H9 (cell line): ENCODE measurements at places on chromosomes 3 and 15. TPM values are rescaled to one million over a fixed set of nuclear protein-coding genes. Genes with fewer than 3 reads are reported as not detected.
A peak's percentile ranks its signal among the peaks of the same experiment; 100 is the strongest.

DNA sequence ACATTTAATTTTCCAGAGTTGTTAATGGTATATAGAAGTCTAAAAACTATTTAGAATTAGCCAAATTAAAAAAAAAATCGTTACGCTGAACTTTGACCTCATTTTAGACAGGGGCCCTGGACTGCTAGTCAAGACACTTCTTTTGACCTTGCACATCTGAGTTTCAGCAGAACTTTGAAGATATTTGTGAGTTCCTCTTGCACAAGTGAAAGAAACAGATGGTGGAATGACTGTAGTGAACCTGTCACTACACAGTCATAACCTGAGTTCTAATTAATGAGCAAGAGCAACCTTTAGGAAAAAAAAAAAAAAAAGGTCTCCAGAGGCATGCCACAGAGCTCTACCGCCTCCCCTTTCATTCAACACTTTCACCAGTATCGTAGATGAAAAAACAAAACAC, 5.3 kb downstream of the MYO5C start:
- H3K27ac ChIP-seq, result no peak overlapping the region
- no peak for DNase-seq
- H3K4me1 ChIP-seq, result peaks cover 6% of the 10 kb centered on the region; the same call in 1 of the 2 replicates
- peaks cover 29% of the 10 kb centered on the region for H3K36me3 ChIP-seq
- H3K27me3 ChIP-seq, result no peaks in the 10 kb centered on the region
- no peak overlapping the region for H3K4me3 ChIP-seq

DNA sequence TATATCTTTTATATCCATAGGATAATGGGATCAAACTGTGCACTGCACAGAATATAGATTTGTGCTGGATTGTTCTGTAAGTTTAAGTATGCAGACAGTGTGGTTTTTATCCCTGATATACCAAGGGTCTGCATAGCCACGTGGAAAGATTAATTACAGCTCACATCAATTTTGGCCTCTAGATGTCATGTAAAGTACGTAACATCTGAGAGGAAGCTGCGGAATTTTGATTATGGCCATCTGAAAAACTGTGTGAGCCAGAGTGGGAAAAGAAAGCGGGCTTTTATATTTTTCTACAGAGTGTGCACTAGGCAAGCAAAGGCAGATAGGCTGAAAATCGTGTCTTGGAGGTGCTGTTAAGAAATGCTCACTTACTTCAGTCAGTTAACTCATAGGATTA, 562.7 kb downstream of the GBE1 start:
- DNase-seq, result no peak
- no peaks in the 10 kb centered on the region for H3K36me3 ChIP-seq
- H3K4me1 ChIP-seq, result no peaks in the 10 kb centered on the region
- H3K4me3 ChIP-seq, result no peak overlapping the region
- no peaks in the 10 kb centered on the region for H3K27me3 ChIP-seq
- no peak overlapping the region for H3K27ac ChIP-seq

Gene MDFIC2
- not detected in 2 replicates for total RNA-seq

GRCh38 chr3:153927107-153927506, 194.1 kb upstream of the ARHGEF26 start:
- H3K4me3 ChIP-seq, result no peak overlapping the region
- no peaks in the 10 kb centered on the region for H3K4me1 ChIP-seq
- no peak overlapping the region for H3K27ac ChIP-seq
- H3K27me3 ChIP-seq, result no peaks in the 10 kb centered on the region
- no peak for DNase-seq

DNA sequence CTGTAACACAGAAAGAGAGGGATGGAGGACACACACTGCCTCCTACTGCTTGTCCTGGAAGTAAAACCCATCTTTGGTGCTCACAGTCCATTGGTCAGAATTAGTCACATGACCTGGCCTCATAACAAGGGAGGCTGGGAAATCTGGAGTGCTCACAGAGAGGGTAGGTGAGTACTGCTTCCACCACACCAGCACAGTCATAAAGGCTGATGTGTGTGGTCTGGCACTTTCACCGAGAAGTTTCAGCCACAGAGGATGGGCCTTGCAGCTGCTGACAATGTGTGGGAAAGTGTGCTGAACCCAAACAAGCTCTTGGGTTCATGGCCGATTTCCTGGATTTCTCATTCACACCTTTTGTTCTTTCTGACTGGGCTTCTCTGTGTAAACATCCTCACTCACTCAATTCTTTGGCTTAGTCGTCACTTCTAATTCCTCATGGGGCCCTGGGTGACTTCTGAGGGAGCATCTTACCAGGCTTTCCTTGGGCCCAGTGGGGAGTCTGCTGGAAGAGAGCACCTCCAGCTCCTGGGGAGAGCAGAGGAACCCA, 100.7 kb downstream of the ASB7 start:
- no peak for DNase-seq
- H3K4me3 ChIP-seq, result no peak overlapping the region
- no peaks in the 10 kb centered on the region for H3K36me3 ChIP-seq
- no peaks in the 10 kb centered on the region for H3K4me1 ChIP-seq

GRCh38 chr3:14814411-14814871, 4.3 kb upstream of the FGD5 start:
- H3K27me3 ChIP-seq, result peaks cover 2% of the 10 kb centered on the region; the same call in 1 of the 2 replicates
- H3K36me3 ChIP-seq, result peaks cover 7% of the 10 kb centered on the region
- no peak for DNase-seq
- H3K27ac ChIP-seq, result no peak overlapping the region
- H3K4me3 ChIP-seq, result no peak overlapping the region

GRCh38 chr15:34223904-34224596, 766 bp upstream of the EMC4 start:
- peak overlapping the region; percentile 69 for H3K27ac ChIP-seq
- peaks cover 21% of the 10 kb centered on the region for H3K36me3 ChIP-seq
- H3K27me3 ChIP-seq, result no peaks in the 10 kb centered on the region
- peak overlapping the region; percentile 92 for H3K4me3 ChIP-seq
- no peak for DNase-seq

Gene XCR1
- total RNA-seq, result not detected in 2 replicates

- no peak overlapping the region for H3K27ac ChIP-seq
- H3K4me1 ChIP-seq, result no peaks in the 10 kb centered on the region
- H3K36me3 ChIP-seq, result no peaks in the 10 kb centered on the region
- DNase-seq, result peak; percentile 59
Observed at GRCh38 chr15:33292717-33293307, 18.0 kb upstream of the RYR3 start.

Gene KNL1
- total RNA-seq, result 16.8 and 19.7 TPM in 2 replicates

Gene P2RY12
- not detected in 2 replicates for total RNA-seq

- no peak for DNase-seq
- no peaks in the 10 kb centered on the region for H3K36me3 ChIP-seq
- H3K4me3 ChIP-seq, result no peak overlapping the region
- H3K27ac ChIP-seq, result no peak overlapping the region
Observed at GRCh38 chr3:194833114-194833910, 147.6 kb downstream of the FAM43A start.

Gene GRK7
- total RNA-seq, result not detected in 2 replicates

DNA sequence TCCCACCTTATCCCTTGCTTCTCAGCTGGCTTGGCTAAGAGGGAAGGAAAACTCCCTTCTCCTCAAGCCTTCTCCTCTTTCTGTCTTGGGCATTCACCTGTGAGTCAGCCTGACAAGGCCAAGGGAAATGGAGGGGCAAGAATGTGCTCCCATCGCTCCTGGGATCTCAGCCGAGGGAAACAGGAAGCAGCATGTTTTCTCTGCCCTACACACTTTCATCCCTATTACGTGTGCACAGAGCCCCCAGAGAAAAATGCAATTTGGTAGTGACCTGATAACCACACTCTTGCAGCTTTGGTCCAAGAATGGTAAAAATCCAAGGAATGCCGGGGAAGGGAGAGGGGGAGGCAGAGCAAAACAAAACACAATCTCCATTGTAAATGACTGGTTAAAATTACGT, 32.9 kb upstream of the MTMR10 start:
- no peaks in the 10 kb centered on the region for H3K27me3 ChIP-seq
- H3K4me3 ChIP-seq, result no peak overlapping the region
- H3K36me3 ChIP-seq, result no peaks in the 10 kb centered on the region
- peak overlapping the region; percentile 31 for H3K27ac ChIP-seq
- peaks cover 7% of the 10 kb centered on the region; the same call in 1 of the 2 replicates for H3K4me1 ChIP-seq
- peak; percentile 68 for DNase-seq

DNA sequence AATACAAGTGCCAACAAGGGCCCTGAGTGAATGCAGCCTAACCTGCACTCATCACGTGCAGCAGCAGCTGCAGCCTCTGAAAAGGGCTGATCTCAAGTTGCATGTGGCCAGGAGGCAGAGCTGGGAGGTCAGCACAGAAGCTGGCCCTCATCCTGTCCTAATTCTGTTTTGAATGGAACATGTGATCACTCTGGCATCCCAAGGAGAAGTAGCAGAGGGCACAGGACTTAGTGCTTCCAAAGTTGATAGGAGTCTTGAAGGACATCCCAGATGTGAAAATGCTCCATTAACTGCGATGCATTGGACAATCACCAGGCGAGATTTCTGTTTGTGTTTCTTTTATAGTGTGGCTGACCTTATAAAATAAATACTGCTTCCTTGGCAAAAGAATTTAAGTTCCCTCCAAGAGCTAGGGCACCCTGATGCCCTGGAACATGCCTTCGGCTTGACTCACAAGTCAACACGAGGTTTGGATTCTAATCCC, 31.6 kb upstream of the STAG1 start:
- H3K36me3 ChIP-seq, result no peaks in the 10 kb centered on the region
- 0 out of 2 replicates have a peak, but pooled peaks cover 2% of the 10 kb centered on the region for H3K4me1 ChIP-seq
- no peaks in the 10 kb centered on the region for H3K27me3 ChIP-seq
- H3K27ac ChIP-seq, result no peak overlapping the region
- no peak for DNase-seq
- H3K4me3 ChIP-seq, result no peak overlapping the region

GRCh38 chr3:27561576-27561975, 77.4 kb upstream of the SLC4A7 start:
- no peak for DNase-seq
- H3K27ac ChIP-seq, result no peak overlapping the region
- no peaks in the 10 kb centered on the region for H3K36me3 ChIP-seq
- H3K4me3 ChIP-seq, result no peak overlapping the region
- no peaks in the 10 kb centered on the region for H3K27me3 ChIP-seq

- H3K4me3 ChIP-seq, result no peak overlapping the region
- no peaks in the 10 kb centered on the region; the same call in 1 of the 2 replicates for H3K27me3 ChIP-seq
Observed at GRCh38 chr3:112888381-112889085, 41.9 kb upstream of the CD200R1L start.

Gene DUT
- total RNA-seq, result 131 and 137 TPM in 2 replicates

Gene SLC15A2
- total RNA-seq, result 2.3 and 2.4 TPM in 2 replicates

Gene IL17RB
- 8.3 and 9.8 TPM in 2 replicates for total RNA-seq

- H3K4me3 ChIP-seq, result no peak overlapping the region
- no peak overlapping the region for H3K27ac ChIP-seq
- H3K4me1 ChIP-seq, result peaks cover 6% of the 10 kb centered on the region; the same call in 1 of the 2 replicates
- no peaks in the 10 kb centered on the region for H3K27me3 ChIP-seq
- peaks cover 26% of the 10 kb centered on the region for H3K36me3 ChIP-seq
Observed at GRCh38 chr3:66464512-66464894, 36.3 kb downstream of the LRIG1 start.

DNA sequence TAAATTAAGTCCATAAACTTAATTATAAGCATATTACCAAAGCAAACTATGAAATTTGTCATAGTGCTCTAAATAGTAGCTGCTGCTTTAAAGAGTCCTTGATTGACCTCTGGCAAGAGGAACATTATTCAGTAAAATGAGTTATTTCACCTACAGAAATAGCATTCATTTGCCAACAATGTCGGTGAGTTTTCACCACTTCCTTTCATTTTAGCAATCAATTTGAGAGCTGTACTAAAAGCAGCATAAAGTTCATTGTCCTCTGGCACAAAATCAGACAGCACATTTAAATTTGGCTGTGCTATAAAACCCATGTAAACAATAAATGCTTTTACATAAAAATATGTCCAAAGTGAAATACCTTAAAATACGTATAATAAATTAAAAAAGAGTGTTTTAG, 1515.7 kb downstream of the SI start:
- H3K27me3 ChIP-seq, result no peaks in the 10 kb centered on the region
- no peak for DNase-seq
- no peak overlapping the region for H3K27ac ChIP-seq
- no peaks in the 10 kb centered on the region for H3K36me3 ChIP-seq
- H3K4me1 ChIP-seq, result no peaks in the 10 kb centered on the region; the same call in 1 of the 2 replicates

DNA sequence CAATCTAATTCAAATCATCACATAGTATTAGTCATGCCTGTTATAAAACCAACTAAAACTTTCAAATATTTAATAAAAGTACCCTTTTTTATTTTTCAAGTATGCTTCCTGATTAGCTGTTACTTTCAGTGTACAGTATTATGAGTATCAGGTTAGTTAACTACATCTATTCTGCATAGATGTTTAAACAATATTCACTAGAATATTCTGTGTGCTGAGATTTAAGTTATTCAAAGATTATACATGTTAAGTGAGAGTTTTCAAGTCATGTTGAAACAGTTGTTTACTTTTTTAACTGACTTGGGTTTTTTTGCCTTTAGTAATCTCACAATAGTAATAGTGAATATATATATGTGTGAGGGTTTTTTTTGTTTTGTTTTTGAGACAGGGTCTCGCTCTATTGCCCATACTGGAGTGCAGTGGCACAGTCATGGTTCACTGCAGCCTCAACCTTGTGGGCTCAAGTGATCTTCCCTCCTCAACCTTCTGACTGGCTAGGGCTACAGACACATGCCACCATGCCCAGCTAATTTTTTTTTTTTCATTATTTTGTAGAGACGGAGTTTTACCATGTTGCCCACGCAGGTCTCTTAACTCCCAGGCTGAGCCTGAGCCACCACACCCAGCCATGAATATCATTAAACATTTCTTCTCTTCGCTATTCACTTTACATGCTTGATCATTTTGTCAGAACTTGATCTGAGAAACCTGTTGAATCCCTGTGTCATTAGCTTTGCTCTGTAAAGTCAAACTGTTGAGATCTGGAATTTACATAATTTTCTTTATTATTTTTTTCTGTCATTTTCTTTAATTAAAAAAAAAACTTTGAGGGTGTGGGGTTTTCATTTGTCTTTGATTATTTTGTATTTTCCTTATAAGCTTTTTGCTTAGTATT, 286.2 kb upstream of the UBE2E1 start:
- no peaks in the 10 kb centered on the region for H3K4me1 ChIP-seq
- DNase-seq, result no peak
- no peak overlapping the region for H3K27ac ChIP-seq

GRCh38 chr3:149941946-149942345, 28.7 kb downstream of the PFN2 start:
- no peak for DNase-seq
- peaks cover 50% of the 10 kb centered on the region for H3K36me3 ChIP-seq
- H3K4me3 ChIP-seq, result no peak overlapping the region
- H3K27me3 ChIP-seq, result no peaks in the 10 kb centered on the region
- no peaks in the 10 kb centered on the region for H3K4me1 ChIP-seq

- no peak overlapping the region for H3K27ac ChIP-seq
- peaks cover 2% of the 10 kb centered on the region; the same call in 1 of the 2 replicates for H3K4me1 ChIP-seq
- H3K4me3 ChIP-seq, result peak overlapping the region; percentile 90; the same call in 1 of the 2 replicates
Observed at GRCh38 chr3:47476330-47476626, 537 bp upstream of the SCAP start.

Gene SLC12A8
- 8.2 and 9.1 TPM in 2 replicates for total RNA-seq

Gene TRPM1
- total RNA-seq, result not detected in 2 replicates

Gene C15orf40
- 9.2 and 11.5 TPM in 2 replicates for total RNA-seq

- peaks cover 2% of the 10 kb centered on the region; the same call in 1 of the 2 replicates for H3K4me1 ChIP-seq
- no peak overlapping the region for H3K4me3 ChIP-seq
- no peaks in the 10 kb centered on the region for H3K27me3 ChIP-seq
- DNase-seq, result no peak
Observed at GRCh38 chr15:42453826-42454225, 37.1 kb downstream of the ZNF106 start.

Gene SCAMP5
- total RNA-seq, result 45.8 and 47.8 TPM in 2 replicates

- H3K4me1 ChIP-seq, result no peaks in the 10 kb centered on the region
- no peak overlapping the region for H3K27ac ChIP-seq
- no peaks in the 10 kb centered on the region for H3K36me3 ChIP-seq
Observed at GRCh38 chr3:106590216-106590615, 721.4 kb upstream of the CBLB start.

GRCh38 chr15:94119923-94120775, 111.2 kb upstream of the MCTP2 start:
- H3K4me1 ChIP-seq, result peaks cover 6% of the 10 kb centered on the region; the same call in 1 of the 2 replicates
- no peak overlapping the region for H3K27ac ChIP-seq
- H3K4me3 ChIP-seq, result no peak overlapping the region
- H3K27me3 ChIP-seq, result no peaks in the 10 kb centered on the region
- H3K36me3 ChIP-seq, result no peaks in the 10 kb centered on the region
